ENCODE measurements at places on chromosomes 5 and 9.

DNA sequence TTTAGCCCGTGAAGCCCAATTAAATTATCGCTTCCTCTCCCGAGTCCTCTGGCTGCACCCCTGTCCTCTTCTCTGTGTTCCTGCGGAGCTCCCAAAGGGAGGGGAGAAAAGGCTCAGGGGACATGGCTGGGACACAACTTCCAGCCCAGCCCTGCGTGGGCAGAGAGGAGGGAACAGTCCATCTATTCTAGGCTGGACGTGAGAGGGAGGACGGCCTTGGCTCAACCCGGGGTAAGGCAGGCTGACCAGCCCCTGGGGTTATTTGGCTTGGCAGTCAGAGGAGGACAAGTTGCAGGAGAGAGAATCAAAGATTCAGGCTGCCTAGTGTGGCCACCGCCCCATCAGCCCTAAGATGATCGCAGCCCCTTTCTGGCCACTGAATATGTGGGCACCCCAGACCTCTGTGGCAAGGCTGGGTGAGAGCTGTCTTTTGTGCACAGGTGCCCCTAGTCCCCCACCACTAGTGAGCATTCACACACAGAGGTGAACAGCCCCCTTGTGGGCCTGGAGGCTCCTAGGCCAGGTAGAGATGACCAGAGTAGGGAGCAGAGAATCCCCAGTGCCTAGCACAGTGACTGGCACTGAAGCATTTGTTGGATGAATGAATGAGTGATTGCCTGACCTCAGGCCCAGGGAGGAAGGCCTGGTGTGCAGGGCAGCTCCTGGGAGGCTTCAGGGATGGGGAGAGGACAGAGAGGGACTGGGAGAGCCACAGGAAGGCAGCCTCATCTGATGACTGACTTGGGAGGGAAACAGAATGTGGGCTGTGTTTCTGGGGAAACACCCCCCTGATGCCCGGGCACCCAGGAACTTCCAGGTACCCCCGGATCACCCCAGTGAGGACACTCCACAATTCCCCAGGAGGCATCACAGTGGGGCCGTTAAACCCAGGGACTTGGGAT lies 133.9 kb downstream of the C9orf50 start:
- no peak for DNase-seq

DNA sequence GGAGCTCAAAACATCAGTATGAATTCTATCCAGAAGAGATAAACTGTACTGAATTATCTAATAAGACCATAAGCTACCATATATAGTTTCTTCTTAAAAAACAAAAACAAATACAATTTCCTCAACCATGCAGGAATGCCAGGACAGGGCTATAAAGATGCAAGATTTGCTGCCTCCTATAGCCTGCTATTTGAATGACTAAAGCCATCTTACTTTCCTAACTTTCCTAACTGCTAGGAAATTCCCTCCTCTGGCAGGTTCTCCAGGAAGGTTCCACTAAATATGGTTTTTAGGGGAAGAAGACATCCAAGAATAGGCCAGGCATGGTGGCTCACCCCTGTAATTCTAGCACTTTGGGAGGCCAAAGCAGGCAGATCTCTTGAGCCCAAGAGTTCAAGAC lies 15.1 kb downstream of the KIF27 start:
- DNase-seq = no peak

DNA sequence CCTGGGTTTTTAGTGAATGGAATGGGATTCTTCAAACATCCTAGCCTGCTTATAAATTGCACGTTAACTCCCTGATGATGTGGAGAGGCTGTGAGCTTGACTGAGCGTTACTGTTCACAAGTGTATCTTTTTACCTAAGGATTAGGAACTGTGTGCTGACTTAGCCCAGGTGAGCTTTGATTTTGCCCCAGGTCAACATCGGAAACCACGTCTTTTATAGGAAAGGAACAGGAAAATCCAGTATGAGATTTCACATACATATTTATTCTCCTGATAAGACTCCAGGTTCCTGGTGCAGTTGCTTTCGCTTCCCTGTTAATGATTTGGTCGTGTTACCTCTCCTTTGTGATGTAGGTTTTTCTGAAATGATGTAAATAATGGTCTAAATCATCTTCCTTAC lies 103.2 kb upstream of the BASP1 start:
- DNase-seq = no peak

- no peak for DNase-seq
Measured at GRCh38 chr9:71796100-71796767, 27.9 kb upstream of the CEMIP2 start.

GRCh38 chr5:132033122-132033521 lies 21.7 kb upstream of the ACSL6 start:
- no peak for DNase-seq

DNA sequence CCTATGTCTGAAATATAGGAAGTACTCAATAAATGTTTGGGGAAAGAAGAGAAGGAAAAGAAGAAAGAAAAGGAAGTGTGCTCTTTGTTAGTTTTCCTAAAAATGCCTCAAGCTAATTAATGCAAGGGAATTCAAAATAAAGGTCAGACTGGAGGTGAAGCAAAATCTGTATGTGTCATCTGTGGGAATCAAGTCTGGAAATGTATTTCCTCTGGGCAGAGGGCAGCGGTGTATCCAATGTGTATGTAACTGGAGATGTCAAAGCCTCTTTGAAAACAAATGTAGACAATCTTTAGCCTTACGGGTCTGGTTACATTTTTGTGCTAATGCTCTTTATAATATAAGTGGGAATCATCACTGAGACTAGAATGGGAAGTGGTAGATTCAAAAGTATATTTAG lies 471.4 kb downstream of the MAN2A1 start:
- peak; percentile 15 for DNase-seq

- peak; percentile 30 for DNase-seq
Measured at GRCh38 chr5:52985306-52985705, 3.8 kb upstream of the ITGA2 start.

GRCh38 chr9:36208521-36209253 lies 18.0 kb downstream of the CLTA start:
- DNase-seq = no peak

DNA sequence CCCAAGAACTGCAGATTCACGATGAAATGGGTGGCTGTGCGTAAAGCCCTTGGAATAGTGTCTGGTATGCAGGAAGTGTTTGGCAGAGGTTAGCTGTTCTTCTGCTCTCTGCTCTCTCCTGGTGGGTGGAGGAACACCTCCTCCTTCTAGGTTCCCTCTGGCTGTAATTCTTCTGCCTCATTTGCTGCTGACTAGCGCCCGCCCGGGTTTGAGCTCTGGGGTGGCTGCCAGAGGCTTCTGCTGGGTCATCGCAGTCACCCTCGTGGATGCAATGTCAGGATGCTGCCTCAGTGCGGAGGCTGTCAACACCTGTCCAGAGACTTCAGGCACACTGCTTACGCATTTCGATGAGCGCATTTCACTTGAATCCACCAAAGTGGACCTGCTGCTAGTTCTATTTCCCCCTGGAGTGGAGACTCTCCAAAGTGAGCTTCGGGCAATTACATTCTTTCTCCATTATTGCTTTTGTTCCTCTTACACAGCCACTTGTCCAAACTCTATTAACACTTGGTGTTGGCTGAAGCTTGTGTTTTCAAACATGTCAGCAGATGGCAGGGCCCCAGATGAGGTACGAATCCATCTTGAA lies 11.7 kb downstream of the DOCK2 start:
- no peak for DNase-seq

DNA sequence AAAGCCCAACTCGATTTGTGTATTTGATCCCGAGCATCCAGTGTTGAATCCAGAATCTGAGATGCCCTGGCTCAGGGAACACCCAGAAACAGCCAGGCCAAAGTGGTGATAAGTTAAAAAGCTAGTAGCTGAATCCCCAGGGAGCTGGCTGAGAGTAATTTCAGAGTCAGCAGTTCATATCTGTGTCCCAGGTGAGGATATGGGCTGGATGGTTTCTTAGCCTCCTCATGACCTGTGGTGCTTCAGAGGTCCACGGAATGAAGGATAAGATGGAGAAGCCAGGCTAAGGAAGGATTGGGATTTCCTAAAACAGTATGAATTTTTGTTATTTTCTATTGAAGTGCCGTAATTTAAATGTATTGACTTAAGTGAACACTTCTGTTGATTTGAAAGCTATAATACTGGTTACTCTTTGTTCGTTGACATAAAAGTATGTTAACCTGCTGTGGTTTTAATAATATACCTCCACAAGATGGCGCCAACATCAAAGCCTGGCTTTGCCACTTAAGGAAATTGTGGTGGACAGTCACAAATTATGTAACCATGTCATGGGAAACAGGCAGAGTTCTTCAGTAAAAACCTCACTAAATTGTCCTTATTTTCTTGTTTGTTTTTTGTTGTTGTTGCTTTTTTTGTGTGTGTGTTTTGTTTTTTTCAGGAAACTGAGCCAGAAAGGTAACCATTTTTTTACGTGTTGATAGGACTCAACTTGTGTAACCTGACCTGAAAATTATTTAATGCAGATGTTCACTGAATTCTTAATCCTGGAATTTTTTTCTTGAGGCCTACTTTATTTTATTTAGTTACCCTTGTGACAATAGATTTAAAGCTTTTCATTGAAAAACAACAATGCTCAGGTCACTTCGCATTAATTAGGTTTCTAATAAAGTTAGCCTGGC lies 11.4 kb downstream of the MTAP start:
- DNase-seq = peak; percentile 59

DNA sequence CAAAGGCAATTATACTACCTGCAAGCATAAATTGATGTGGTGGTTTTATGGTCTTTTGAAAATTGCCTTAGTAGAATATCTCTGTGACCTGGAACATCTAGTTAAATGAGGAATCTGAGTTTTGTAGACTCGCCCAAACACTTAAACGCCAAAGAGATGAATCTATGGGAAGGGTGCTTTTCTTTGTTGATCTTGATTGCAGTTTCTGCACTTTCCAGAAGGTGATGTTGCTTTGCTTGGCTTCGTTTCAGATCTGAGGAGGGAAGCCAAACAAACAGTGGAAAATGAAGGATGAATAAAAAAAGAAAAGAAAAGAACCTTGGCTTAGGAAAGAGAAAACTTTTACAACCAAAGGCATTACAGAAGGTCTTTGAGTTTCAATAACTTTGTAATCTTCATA lies 1021.2 kb downstream of the NR2F1-AS1 start:
- peak; percentile 12 for DNase-seq

DNA sequence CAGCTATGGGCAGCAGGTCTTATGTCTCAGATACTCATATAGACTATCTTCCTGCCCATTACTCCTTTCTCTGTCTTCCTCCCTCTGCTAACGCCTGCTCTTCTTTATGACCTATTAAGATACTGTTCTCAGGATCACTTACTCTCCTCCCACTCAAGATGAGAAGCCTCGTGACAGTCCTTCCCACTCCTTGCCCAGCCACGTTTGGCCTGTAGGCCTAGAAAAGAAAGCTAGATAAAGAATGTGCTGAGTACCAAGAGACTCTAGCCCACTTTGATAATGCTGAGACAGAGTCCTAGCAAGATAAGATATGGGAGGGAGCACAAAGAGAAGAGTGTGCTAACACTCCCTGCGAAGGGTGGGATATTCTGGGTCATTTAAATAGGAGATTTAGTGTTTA lies 6.8 kb upstream of the DENND4C start:
- DNase-seq = no peak

DNA sequence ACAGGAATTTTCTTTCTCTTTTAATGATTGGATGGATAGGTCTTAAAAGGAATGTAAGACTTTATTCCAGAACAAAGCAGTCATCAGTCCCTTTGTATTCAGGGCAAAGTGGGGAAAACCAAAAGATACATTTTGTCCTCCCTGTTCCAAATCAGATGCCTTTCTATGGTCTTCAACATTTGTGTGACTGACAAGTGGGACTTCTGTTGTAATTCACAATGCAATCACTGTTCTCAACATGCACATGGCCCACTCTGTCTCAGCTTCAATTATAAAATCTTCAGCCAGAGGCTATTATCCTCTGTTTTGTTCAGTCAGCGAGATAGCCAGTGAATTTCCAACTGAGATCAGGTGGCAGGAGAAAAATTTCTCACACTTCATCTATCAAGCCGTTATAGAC lies 95.5 kb upstream of the ERBIN start:
- DNase-seq = no peak

DNA sequence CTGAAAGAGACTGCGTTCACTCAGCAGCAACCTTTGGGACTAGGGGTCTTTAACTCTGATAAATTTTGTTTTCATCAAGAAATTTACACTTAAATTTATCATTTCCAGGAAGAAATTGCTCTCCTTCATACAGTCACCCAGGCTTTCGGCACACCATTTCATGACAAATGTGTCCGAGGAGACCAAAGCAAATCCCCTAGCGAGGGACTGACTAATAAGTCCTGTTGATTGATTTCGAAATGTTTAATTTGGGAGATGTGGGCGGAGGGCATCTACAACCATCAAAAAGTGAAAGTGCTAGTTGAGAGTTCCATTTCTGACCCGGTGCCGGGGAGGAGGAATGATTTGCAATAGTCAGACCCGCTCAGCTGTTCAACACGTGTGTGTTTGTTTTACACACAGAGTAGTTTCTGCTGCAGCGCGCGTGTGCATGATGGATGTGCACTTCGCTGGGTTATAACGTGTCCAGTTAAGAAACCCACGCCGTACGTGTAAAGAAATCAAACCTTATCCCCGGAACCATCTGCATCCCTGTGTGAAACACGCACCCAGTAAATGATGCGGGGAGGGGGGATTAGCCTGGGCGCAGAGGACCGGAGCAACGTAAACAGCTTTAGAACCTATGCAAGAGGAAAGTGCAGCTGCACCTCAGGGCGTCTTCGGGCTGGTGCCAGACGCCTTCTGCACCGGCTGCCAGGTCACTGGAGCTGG lies 845 bp upstream of the NR4A3 start:
- DNase-seq = peak; percentile 63

- DNase-seq = no peak
Measured at GRCh38 chr9:106727969-106728368, 135.0 kb upstream of the ZNF462 start.

DNA sequence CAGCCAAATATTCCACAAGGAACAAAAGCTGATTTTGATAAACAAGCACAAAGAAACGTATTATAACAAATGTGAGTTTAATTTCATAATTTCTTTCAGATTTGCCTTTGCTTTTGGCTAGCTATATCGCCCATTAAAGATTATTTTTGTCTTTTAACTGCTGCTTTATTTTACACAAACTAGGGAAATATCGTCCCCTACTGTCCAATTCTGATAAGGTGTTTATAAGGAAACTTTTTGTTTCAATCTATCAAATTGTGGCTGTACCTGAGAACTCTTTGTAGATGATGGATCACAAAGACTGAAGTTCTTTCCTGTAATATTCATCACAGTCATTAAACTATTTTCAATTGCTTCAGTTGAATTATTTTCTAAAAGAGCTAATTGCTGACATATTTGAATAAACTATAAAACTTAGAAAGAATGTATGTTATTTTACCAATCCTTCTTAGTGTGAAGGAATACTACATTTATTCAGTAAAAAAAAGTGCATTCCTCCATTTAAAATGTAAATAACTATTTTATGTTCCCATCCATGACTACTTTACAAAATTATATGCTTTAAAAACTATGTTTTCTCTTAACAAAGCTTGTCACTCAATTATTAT lies 431.3 kb upstream of the ITGA1 start:
- DNase-seq = peak; percentile 17

GRCh38 chr9:6439051-6439703 lies 26.2 kb downstream of the UHRF2 start:
- DNase-seq = no peak
